GM23338 (cell line): ENCODE measurements at places on chromosomes 16 and 17. TPM values are rescaled to one million over a fixed set of nuclear protein-coding genes. Genes with fewer than 3 reads are reported as not detected.

DNA sequence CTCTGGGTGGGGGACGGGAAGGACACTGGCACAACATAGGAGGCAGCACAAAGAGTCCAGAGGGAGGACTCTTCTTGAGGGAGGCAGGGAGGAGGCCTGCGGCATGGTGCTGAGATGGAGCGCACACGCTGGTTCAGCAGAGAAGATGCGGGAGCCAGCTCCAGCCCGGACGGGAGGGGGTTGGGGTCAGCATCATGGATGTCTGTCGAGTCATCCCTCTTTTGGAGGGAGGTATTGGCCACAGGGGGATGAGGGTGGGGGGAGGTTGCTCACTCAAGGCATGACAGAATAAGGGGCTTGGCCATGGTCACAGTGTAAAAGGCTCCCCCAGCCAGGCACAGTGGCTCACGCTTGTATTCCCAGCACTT lies 19.3 kb downstream of the DCAKD start:
- no peak for DNase-seq

DNA sequence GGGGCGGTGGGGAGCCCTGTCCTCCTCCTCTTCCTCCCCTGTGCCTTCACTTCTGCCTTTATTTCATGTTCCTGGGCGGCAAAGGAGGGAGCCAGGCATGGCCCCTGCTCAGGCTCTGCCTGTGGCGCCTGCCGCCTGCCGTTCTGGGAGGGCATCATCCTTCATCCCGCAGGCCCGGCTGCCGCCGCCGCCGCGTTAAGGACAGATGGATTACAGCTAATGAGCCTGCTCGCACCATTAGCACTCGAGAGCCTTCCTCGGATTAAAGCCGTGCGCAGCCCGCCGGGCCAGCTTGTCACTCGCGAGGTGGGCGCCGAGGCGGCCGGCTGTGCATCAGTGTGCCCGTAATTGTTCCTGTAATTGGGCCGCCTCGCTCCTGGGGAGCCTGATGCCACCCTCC lies 127.7 kb upstream of the GSE1 start:
- no peak for DNase-seq

GRCh38 chr17:37792787-37793186 lies 47.9 kb upstream of the HNF1B start:
- DNase-seq, result peak; percentile 25

- DNase-seq, result no peak
Measured at GRCh38 chr17:67506966-67507365, 129.9 kb downstream of the PITPNC1 start.

DNA sequence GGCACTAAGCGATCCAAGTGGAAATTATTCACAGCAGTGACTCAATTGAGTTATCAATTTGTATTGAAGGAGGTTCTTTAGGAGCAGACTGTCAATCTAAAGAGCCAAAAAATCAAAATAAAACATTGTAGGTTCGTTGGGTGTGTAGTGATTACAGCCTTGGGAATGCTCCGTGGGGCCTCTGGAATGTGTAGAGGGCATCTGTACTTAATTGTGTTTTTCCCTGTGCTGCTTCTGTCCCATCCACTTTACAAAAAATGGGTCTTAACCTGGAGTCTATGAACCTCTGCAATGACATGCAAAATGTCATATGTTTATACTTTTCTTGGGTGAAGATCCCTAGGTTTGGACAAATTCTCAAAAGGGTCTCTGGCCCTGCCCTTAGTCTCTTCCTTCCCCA lies 215.1 kb downstream of the CCDC182 start:
- DNase-seq, result no peak

DNA sequence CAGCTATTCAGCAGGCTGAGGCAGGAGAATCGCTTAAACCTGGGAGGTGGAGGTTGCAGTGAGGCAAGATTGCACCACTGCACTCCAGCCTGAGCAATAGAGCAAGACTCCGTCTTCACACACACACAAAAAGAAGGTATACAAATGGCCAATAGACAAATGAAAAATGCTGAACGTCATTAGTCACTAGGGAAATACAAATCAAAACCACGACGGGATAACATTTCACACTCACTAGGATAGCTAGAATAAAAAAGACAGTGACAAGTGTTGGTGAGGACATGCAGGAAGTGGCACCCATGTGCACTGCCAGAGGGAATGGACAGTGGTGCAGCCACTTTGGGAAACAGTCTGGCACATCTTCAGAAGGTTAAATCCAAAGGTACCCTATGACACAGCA lies 172.9 kb downstream of the FTO start:
- DNase-seq, result no peak

DNA sequence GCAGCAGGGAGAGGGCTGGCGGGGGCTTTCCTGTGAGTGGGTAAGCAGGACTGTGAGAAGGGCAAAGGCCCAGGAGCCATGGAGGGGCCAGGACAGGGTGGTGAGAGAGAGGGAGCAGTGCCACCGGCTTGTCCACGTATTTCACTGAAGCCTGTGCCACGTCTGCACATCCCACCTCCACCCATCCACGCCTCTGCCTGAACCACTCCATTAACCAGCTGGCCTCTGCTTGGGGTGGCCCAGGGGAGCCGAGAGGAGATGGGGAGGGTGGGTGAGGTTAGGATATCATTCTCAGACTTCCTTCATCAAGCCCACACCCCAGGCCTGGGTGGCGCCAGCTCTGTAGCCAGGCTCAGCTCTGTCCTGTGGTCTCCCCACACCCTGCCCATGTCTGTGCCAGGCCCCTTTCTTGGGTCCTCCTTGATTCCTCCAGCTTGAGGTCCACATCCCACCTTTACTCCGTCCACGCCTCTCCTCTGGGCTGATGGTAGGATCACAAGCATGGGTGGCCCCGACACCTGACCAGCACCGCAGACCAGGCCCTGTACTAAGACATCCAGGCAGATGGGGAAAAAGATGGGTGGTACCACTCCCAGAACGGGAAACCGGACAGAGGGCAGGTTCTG lies 3.2 kb upstream of the FN3K start:
- no peak for DNase-seq

DNA sequence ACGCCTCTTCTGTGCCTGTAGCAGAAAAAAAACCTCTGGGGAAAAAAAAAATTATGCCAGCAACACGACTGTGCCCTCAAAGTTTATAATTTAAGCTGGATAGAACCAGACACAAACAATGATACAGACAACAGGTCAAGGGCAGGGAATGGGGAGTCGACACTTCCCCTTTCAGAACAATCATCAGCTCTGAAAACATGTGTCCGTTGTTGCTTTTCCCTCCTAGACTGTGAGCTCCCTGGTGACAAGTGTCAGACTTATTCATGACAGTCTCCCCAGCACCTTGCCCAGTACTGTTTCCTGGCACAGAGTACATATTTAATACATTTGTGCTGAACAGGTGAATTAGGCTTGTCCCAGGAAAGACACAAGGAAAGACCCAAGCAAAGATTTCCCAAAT lies 178.3 kb downstream of the SOX9 start:
- DNase-seq, result no peak

DNA sequence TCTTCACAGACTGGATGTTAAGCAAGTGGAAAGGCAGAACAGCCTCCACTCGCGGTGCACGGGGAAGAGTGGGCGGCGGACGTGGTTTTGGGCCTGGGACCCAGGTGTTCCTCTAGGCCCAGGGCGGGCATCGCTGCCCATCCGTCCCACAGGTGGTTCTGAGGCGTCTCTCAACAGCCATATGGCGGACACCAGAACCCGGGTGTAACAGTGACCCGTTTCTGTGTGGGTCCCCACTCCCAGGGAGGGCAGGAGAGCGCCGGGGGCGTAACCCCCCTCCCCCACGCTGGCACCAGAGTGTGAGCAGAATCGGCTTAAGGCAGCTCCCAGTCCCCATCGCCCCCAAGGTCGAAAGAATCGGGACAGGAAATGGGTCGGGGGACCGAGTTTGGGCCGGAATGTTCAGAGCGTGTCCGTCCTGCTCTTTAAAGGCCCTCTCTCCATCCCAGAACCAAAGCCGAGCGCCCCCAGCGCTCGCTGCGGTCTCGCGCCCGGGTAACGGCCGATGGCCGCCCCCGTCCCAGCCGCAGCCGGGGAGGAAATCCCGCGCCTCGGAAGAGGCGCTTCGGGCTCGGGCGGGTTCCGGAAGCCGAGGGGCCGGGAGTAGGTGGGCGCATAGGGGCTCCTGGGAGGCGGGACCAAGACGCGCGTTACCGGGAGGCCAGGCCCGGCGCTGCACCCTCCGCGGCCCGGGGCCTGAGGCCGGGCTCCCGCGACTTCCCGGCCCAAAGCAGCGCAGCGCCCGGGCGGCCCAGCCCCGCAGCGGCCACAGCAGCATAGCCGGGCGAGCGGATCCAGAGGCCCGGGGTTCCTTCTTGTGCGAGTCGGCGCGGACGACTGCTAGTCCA lies at the start of gene TK2:
TK2 (minus strand) TSS at position 839 of the 848 bp plus-strand sequence; CDS start at position 778, 61 bp downstream.
- peak; percentile 84 for DNase-seq

DNA sequence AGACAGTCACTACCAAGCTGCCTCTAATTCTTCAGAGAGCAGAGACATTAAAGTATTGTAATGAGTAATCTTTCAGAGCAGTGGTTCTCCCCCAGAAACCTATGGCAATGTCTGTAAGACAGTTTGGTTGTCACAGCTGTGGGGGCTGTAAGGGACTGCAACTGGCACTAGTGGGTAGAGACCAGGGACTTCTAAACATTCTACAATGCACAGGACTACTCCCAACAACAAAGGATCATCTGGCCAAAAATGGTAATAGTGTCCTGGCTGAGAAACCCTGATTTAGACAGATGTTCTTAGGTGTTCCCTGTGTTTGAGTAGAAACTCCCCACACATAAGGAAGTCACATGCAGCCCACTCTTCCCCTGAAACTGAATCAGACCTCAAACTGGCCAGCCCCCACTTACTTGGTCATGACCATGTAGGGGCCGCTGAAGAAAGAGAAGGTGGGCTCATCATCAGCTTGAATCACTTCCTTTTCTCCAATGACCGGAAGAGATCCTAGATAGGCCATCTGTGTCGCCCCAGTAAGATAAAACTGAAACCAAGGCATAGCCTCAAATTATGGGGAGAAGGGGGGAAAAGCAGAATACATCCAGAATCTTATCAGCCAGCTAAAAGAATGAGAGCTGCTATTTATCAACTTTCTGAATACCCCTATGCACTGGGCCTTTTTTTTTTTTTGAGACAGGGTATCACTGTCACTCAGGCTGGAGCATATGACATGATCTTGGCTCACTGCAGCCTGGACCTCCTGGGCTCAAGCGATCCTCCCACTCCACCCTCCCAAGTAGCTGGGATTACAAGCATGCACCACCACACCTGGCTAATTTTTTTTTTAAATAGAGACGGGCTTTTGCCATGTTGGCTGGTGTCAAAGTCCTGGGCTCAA lies 75.8 kb downstream of the TEX14 start:
- no peak for DNase-seq

GRCh38 chr17:58306131-58306951 lies 22.3 kb downstream of the TSPOAP1 start:
- DNase-seq, result no peak

GRCh38 chr16:18942061-18942460 lies 15.9 kb upstream of the SMG1 start:
- DNase-seq, result no peak

GRCh38 chr16:14510581-14510938 lies 119.5 kb downstream of the PARN start:
- no peak for DNase-seq

DNA sequence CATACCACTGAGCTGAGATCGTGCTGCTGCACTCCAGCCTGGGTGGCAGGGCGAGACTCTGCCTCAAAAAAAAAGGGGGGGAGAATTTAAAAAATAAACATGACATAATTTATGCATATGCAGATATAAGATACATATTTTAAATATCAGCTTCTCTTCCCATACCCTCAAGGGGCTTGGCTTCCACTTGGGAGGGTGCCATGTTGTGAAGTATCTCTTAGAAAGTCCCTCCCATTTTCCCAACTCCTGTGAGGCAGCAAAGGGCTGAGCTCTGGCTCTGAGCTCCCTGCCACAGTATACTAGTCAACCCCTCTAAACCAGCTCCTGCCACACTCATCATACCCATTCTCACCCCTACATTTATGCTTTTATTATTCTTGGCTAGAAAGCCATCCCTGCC lies 39.4 kb downstream of the MYH11 start:
- DNase-seq, result no peak

- DNase-seq, result peak; percentile 90
Measured at GRCh38 chr17:68398691-68399637, 58.3 kb downstream of the WIPI1 start.

DNA sequence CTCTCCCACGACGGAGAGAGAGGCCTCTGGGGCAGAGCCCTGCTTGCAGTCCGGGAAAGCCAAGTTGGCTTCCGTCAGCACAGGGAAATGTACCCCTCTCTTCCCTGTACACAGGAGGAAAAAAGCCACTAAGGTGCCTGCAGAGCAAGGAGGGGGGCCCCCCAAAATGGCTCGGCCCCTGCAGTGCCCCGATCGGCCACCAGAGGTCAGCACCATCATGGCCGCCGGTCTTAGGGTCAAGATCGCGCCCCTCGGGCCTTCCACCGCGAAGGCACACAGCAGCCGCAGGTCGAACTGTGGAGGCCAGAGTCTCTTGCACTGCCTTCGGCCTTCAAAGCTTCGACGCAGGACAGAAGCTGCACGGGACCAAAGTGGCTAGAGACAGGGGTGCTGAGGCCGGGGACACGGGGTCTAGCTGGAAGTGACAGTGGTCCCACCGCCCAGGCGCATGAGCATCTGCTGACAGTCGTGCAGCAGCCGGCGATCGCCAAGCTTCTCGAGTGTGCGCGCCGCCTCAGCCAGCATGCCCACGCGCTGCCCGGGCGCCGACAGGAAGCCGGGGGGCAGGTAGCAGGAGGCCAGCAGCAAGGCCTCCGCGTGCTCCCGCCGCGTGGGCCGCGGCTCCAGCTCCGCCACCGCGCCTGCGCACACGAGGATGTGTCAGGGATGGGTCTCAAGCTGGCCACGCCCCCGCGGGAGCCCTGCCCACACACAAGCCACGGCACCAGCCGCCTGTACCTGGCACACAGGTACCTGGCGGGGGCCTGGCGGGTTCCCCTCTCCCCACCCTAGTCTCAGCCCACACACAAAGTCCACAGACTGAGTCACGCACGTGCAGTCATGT lies 24.4 kb downstream of the SREBF1 start:
- DNase-seq, result peak; percentile 88

- DNase-seq, result peak; percentile 96
Measured at GRCh38 chr16:67326472-67327309, at the start of the genes KCTD19 and LRRC36. KCTD19 (minus strand) TSS chr16:67326741; CDS start chr16:67326707, 34 bp downstream. LRRC36 (plus strand) TSS chr16:67326815; CDS start chr16:67326863, 48 bp downstream.

- peak; percentile 27 for DNase-seq
Measured at GRCh38 chr17:59643159-59644140, 23.8 kb downstream of the CLTC start.

TMEM95 gene
- not detected in 2 replicates for total RNA-seq

ARL5C gene
- total RNA-seq, result not detected in 2 replicates

PMFBP1 gene
- 1.3 and 2.6 TPM in 2 replicates for total RNA-seq

DDX19B gene
- total RNA-seq, result 45.8 and 55.2 TPM in 2 replicates

ERAL1 gene
- total RNA-seq, result 118 and 121 TPM in 2 replicates

CIITA gene
- 0.10 TPM in 1 of 2 replicates, not detected in the other for total RNA-seq

KRT32 gene
- not detected in 2 replicates for total RNA-seq
